ENCODE measurements at places on chromosomes 3 and 15. TPM values are rescaled to one million over a fixed set of nuclear protein-coding genes. Genes with fewer than 3 reads are reported as not detected.

GRCh38 chr3:190003681-190004123 lies 117.0 kb downstream of the P3H2 start:
- DNase-seq = no peak

DNA sequence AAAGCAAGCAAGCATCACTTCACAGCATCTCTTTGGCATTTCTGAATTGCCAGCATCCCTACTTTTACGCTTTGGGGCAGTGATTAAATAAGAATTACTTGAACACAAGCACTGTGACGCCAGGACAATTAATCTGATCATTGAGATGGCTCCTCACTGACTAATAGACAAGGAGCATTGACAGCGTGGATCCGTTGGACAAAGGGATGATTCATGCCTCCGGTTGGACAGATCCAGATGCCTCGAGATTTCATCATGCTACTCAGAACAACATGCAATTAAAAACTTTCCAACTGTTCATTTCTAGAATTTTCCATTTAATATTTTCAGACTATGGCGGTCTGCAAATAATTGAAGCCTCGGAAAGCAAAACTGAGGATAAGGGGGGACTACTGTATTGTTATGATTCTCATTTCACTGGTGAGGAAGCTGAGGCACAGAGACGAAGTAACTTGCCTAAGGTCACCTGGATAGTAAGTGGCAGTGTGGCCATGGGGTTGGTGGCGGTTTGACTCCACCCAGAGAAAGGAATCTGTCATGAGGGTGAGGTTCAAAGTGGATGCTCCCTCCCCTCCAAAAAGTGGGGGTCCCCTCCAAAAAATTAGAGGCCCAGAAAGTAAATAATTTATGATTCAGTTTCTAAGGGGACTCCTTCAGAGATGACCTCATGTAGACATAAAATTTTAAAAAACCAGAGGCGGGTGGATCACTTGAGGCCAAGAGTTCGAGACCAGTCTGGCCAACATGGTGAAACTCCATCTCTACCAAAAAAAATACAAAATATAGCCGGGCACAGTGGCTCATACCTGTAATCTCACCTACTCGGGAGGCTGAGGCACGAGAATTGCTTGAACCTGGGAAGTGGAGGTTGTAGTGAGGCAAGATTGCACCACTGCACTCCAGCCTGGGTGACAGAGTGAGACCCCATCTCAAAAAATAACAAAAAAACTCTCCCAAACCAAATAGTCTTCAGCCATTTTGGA lies 12.3 kb upstream of the PGPEP1L start:
- no peak for DNase-seq

DNA sequence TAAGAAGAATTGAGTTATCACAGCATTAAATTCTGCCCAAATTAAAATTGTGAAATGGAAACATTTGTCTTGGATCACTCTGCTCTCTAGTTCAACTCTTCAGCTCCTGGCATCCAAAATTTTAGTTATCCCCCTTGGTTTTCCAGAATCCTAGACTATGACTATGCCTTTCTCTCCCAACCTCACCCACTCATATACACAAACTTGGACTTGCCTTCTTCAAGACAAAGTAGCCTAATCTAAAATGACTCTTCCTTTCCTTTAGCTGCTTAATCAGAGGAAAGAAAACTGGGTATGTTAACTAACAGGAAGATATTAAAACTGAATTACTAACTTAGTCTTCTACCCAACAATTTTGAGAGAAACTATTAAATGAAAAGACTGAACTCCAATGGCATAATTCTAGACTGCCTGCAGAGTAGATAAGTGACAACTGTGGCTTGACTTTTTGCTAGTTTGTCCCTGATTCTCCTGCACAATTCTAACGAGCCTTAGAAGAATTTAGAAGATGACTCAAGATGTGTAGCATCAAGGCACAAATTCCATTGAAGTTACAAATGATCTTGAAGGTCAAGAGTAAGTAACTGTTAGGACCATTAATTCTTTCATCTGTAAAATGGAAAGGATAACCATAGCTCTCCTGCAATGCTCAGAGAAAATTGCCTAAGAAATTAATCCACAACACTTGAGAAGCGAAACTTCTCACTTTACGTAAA lies 5.2 kb upstream of the GOLIM4 start:
- no peak for DNase-seq

The TEX55 gene
- not detected for total RNA-seq

The ZNF106 gene
- 41.1 TPM for total RNA-seq
